ENCODE measurements at places on chromosomes 16 and 17. TPM values are rescaled to one million over a fixed set of nuclear protein-coding genes. Genes with fewer than 3 reads are reported as not detected.

C1QTNF1 gene
- total RNA-seq = 158 TPM

DNAH3 gene
- total RNA-seq = not detected

RAD51C gene
- total RNA-seq = 36.4 TPM

PRAC2 gene
- total RNA-seq = not detected

SLC38A8 gene
- total RNA-seq = not detected

OR2C1 gene
- total RNA-seq = under 0.01 TPM

TPSD1 gene
- total RNA-seq = not detected

EME1 gene
- total RNA-seq = 3.7 TPM

SGSM2 gene
- total RNA-seq = 22.8 TPM

ATP2A3 gene
- total RNA-seq = 0.77 TPM

PABPN1L gene
- not detected for total RNA-seq

HSD17B2 gene
- total RNA-seq = 0.38 TPM

TNP2 gene
- not detected for total RNA-seq

TBC1D26 gene
- total RNA-seq = not detected

ARL4D gene
- 11.9 TPM for total RNA-seq

PYY gene
- total RNA-seq = not detected

ZDHHC1 gene
- 5.4 TPM for total RNA-seq

CFAP119 gene
- 2.7 TPM for total RNA-seq

KRTAP2-3 gene
- total RNA-seq = under 0.01 TPM

ABCA10 gene
- 3.9 TPM for total RNA-seq

KLHL10 gene
- under 0.01 TPM for total RNA-seq

C16orf92 gene
- not detected for total RNA-seq

GP2 gene
- not detected for total RNA-seq

SLC5A10 gene
- total RNA-seq = not detected

NOD2 gene
- total RNA-seq = 0.28 TPM

KCNJ2 gene
- 3.9 TPM for total RNA-seq

BTBD17 gene
- not detected for total RNA-seq

PDILT gene
- total RNA-seq = not detected

CRYBA1 gene
- not detected for total RNA-seq

HBA2 gene
- not detected for total RNA-seq

MPHOSPH6 gene
- total RNA-seq = 23.1 TPM

SLC9A5 gene
- 2.3 TPM for total RNA-seq

PTX4 gene
- 0.19 TPM for total RNA-seq

SULT1A1 gene
- 6.1 TPM for total RNA-seq

TMEM132E gene
- under 0.01 TPM for total RNA-seq

HSD3B7 gene
- total RNA-seq = 12.8 TPM

BRD7 gene
- 41.0 TPM for total RNA-seq

C16orf96 gene
- total RNA-seq = under 0.01 TPM

ESRP2 gene
- total RNA-seq = 0.28 TPM

All from regular cardiac myocyte (primary cell).